CD14-positive monocyte (primary cell): ENCODE measurements at places on chromosomes 11 and 22.

- DNase-seq, result peak; percentile 25
These were observed 5.4 kb upstream of the OR56A4 start for GRCh38 chr11:6012035-6012668.

DNA sequence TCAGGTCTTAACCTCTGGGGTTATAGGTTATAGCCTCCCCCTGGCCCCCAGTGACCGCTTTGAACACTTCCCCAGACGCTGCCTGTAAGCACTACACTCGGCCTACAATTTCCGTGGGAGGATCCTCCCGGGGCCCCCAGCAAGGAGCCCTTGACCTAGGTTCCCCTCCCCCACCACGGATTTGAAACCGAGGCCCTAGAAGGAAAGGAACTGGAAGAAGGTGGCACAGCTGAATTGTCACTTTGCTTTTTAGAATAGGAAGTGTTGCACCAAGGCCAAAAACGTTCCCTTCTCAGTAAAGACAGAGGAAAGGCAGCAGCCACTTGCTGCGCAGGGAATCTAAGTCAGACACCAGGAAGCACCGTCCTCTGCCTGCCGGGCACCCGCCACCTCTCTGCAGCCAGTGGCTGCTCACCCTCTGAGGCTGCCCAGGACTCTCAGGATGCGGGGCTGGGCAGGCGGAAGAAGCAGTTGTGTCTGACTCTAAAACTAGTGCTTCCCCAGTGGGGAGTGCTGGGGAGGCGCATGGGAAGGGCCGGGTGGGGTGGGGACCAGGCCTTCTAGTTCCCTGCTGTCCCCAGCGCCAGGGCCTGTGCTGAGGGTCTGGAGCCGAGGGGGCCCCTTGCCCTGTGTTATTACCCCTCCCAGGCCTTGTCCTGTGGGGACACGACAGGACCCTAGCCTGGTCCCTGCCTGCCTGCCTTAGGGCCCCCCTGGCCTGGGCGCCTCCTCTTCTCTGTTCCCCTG, 7.9 kb upstream of the FLRT1 start:
- peak; percentile 31 for DNase-seq

DNA sequence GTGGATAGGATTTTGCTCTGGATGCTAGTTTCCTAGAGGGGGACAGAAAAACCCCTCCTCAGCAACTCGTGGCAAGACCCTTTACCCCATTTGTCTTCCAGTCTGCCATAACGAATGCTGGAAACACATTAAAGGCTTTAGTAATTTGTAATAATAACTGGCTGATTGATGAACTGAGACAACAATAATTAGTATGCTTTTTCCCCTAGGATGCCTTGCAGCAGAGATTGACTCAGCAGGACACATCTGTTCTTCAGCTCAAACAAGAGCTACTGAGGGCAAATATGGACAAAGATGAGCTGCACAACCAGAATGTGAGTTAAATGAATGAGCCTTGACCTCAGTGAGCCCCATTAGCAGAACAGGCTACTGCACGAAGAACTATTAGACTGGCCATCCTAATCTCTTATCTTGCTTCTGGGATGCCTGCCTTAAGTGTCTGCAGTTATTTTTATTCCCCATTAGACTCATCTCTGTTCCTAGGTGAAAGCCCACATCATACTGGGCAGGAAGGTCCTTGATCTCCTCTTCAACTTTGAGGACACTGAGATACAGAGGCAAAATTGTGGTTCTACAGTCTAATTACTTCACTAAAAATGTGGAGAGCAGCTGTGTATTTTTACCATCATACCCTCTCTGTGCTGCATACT, 32.9 kb upstream of the DLAT start:
- no peak for DNase-seq

DNA sequence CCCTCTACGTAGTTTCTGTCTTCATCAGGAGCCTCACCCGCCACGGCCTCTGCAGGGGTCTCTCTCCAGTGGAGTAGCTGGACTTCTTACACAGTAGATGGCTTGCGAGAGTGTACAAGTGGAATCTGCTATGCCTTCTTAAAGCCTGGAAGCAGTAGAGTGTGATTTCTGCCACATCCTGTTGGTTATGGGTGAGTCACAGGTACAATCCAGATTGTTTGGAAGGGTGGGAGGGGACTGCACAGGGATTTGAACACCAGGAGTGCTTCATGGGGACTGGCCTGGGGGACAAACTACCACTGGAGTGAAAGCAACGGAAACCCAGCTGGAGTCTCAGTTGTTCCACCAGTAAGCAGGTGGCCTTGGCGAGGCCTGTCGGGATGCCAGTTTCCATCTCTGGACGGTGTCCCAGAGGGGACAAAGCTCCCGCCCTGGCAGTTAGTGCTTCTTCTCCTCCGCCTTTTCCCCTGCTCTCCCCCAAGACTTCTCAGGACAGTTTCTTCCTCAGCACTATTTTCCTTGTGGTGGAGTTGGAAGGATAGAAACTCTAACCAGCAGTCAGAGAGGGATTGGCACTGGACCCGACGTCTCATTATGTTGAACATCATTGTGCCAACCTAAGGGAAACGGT, 85.0 kb upstream of the RCN1 start:
- DNase-seq, result no peak

GRCh38 chr22:24807284-24807950, 1.4 kb downstream of the SGSM1 start:
- no peak for DNase-seq

DNA sequence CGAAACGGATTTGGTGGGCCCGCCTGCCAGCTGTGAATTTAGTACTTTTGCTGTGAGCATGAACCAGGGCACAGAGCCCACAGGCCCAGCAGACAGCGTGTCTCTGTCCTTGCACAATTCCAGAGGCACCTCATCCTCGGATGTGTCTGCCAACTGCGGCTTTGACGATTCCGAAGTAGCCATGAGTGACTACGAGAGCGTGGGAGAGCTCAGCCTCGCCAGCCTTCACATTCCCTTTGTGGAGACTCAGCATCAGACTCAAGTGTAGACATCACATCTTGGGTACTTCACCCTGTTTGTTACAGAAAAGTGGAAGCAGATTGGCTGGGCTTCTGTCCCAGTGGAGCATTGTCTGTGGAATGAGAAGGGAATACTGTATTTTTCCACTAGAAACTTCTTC, 78.6 kb upstream of the MTNR1B start:
- DNase-seq, result no peak

GRCh38 chr22:41672780-41673509, 15.7 kb downstream of the SNU13 start:
- no peak for DNase-seq

- DNase-seq, result no peak
These were observed 1167.6 kb downstream of the JRKL start for GRCh38 chr11:97557399-97557798.

- DNase-seq, result no peak
These were observed 69.0 kb downstream of the LARGE1 start for GRCh38 chr22:33851240-33851639.

DNA sequence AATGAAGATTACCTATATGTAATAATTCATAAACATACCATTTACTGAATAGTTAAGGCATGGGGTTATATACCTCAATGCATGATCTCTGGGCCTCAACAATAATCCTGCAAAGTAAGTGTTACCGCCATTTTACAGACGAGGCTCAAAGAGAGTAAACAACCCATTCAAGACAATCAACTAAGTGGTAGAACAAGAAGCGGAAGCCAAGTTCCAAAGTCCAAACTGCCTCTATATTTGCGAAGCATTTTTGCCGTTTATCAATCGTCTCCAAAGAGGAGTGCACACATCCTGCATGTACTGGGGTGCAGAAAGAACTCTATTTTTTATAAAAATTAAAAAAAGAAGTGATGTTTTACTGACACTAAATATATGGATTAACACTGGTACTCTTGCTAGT, 27.5 kb upstream of the P4HA3 start:
- no peak for DNase-seq

DNA sequence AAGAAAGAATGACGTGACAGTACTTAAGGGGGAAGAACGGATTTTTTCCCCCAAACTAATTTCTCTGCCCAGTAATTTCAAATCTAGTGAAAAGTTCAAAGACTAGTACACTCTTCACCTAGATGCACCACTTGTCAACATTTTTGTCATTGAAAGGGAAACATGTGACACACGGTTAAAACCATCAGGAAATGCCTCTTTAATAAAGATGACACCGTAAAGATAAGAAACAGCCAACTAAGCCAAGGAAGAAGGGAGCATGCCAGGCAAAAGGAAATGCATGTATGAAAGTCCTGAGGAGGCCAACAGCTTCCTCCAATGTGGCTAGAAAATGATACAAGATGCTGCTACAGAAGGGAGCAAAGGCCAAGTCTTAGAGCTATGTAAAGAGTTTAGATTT, 49.4 kb downstream of the RSF1 start:
- DNase-seq, result no peak

DNA sequence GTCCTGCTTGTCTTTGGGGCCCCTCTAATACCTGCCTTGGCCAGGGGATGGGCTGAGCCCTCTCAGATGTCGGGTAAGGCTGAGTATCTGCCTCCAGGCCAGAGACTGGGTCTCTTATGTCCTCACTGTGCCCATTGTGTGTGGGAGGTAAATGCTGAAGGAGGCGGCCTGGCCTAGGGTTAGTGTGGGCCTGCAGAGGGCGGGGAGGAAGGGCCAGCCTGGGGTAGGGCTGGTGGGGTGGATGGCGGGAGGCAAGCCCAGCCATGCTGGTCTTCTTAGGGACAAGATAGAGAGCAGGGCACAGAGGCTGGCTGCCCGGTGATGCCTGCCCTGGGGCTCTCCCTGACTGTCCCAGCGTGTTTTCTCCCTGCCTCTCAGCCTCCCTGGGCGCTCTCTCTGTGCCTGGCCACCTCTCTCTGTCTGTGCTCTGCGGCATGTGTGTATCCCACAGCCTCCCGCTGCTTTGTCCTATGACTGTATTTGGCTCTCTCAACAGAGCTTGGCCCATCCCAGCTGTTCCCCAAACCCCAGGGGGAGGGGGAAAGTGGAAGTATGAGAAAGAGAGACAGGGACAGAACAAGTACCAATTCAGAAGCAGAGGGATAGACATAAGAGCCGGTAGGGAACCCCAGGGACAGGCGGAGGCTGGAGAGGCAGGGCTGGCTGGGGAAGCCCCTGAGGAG, 57.0 kb downstream of the PDE2A start:
- DNase-seq, result no peak

- DNase-seq, result no peak
These were observed 878 bp downstream of the RRAS2 start for GRCh38 chr11:14357881-14358728.

GRCh38 chr11:133269267-133269666, 263.0 kb downstream of the OPCML start:
- no peak for DNase-seq
